ENCODE measurements at places on chromosomes 2 and 18.

- DNase-seq, result no peak
Observed at GRCh38 chr2:241088376-241088775, 13.7 kb downstream of the MTERF4 start.

DNA sequence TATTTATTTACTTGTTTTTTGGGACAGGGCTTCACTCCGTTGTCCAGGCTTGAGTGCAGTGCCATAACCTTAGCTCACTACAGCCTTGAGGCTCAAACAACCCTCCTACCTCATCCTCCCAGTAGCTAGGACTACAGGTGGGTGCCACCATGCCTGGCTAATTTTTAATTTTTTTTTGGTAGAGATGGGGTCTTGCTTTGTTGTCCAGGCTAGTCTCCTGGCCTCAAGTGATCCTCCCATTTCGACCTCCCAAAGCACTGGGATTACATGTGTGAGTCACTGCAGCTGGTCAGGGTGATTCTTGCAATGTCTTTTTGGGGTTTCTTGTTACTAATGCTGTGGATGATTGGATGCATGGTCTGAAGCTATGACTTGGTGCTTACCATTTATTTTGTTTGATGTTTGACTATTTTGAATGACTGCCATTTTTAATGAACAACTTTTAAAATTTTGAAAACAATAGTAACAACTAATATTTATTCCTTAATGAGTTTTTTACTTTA is 6.5 kb downstream of the CERS6 start:
- no peak for DNase-seq

DNA sequence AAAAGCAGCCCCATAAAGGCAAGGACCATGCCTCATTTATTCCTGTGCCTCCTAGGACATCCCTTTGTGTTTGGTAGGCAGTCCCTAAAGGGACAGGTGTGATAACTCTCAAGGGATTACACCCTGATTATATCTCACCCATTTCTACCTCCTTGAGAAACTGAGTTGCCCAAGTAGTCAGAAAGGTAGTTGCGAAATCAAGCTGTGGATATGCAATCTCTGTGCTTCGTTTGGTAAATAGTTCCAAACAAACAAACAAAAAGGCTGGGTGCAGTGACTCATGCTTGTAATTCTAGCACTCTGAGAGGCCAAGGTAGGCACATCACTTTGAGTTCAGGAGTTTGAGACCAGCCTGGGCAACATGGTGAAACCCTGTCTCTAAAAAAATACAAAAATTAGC is 100.2 kb upstream of the ARL5A start:
- peak; percentile 23 for DNase-seq

DNA sequence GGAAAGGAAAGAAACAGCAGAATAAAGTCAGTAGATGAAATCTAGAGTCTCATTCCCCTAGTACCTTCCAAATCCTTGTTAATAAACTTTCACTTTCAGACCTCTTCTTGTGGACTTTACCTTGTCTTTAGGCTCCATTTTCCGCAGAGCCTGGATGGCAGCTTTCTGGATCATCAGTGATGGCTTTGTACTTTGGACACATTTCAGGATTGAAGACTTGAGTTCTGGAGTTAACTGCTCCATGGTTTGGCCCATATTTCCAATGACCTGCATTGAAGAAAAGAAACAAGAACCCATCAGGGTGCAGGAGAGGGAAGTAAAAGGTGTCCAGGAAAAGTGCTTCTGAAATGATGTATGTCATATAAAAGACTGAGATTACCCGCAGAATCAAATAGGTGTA is 14.4 kb downstream of the APOB start:
- no peak for DNase-seq

GRCh38 chr2:69546646-69547045 is 96.9 kb downstream of the AAK1 start:
- no peak for DNase-seq

- DNase-seq, result no peak
Observed at GRCh38 chr2:24877646-24878045, 42.4 kb downstream of the ADCY3 start.

DNA sequence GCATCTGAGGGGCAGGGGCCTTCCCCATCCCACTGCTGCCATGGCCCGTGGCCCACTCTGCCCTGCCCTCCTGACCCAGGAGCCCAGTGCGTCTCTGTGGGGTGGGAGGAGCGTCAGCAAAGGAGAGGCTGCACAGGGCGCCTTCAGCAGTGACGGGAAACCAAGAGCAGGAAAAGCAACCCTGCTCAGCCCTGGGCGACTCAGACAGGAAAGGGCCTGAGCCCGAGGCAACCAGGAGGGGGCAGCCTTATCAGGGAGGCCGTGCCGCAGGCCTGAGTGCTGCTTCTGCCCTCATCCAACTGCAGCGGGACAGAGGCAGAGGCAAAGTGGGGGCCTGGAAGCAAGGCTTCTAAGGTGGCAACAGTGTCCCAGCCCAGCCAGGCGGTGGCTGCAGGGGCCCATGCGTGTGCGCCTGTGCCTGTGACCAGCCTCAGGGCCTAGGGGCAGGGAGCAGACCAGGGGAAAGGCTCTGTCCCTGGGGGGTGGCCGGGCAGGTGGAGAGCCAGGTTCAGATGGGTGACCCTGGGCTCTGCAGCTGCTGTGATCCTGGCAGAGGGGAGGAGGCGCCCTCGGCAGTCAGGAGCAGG is 23.3 kb upstream of the ALPI start:
- no peak for DNase-seq

GRCh38 chr2:33134086-33134771 is 187.5 kb downstream of the LTBP1 start:
- DNase-seq, result peak; percentile 99

DNA sequence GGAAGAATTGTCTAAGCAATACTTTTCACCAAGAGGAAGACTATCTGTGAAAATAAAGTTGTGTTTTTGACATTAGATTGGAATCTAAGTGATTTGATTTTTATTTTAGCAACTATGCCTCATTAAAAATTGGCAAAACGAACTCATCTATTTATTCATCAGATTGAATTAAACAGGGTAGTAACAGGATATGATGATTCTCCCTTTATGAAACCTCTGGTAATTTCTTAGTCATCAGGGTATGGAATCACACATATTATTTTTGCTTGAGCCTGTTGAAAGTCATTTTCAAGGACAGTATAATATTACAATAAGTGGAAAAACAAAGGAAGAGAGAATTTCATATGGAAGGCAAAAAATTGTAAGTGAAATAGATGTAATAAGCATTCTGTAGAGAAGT is 22.0 kb downstream of the ZNF804A start:
- no peak for DNase-seq

DNA sequence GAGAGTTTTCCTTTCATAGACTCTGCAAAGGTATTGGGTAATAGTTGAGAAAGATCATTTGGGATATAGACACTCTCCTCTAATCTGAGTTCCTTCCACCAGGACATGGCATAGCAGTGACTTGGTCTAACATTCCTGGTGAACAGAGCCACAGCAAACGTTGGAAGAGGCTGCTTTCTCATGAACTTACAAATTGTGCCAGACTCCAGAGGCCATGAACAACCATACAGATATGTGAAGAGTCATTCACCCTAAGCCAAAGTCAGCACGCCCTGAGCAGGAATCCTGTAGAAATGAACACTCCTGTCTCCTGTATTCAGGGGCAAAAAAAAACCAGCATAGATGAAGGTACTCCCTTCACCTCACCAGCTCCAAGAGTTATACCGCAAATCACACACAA is 152.8 kb downstream of the TMEM18 start:
- DNase-seq, result no peak

GRCh38 chr2:170680172-170680941 is 34.8 kb upstream of the SP5 start:
- no peak for DNase-seq

DNA sequence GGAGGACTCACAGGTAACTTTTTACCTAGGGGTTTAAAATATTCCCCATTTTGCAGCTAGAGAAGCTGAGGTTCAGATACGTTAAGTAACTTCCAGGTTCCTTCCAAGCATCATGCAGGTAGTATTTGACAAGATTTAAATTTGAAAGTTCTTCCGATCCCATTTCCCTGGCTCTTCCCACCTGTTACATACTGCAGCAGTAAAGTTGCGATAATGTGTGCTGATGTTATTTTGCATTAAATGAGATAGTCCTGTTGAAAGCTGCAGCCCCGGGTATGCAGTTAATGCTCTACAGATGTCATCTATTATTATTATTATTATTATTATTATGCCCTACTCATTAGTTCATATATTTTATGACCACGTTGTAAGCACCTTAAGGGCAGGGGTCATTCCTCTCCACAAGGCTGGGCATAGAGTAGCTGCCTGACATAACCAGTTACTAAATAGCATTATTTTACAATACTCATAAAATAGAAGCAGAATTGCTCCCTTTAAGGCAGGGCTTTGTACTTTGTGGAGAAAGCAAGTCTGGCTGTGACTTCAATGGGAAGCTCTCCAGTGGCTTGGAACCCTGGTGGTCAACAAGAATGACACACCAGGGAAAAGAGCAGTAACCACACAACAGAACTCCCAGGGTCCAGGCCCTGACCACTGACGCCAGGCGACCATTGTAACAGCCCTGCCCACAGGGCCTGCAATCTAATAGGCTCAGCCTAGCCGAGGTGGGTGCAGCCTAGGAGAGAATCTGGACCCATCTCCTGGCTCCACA is 112.0 kb upstream of the STPG4 start:
- DNase-seq, result no peak

DNA sequence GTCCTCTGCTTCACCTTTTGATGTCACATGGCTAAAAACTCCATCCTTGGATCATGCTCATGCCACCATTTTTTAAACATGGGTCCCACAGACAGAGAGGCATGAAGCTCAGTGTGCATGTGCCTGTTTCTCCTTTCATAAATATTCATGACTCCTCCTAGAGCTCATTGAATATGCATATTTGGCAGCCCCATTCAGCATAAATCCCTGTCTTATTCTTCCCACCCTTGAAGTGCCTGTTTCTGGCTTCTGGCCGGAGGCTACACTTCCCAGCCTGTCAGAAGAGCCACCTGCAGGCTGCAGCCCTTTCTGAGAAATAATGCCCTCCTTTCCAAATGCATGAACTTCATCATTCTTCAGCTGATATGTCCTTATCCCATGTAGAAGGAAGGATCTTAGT is 109.7 kb downstream of the LDLRAD4 start:
- DNase-seq, result no peak

GRCh38 chr18:58980991-58981390 is 116.3 kb downstream of the ZNF532 start:
- DNase-seq, result no peak

- no peak for DNase-seq
Observed at GRCh38 chr18:8626414-8627106, 17.3 kb downstream of the RAB12 start.

GRCh38 chr2:60163691-60164090 is 389.8 kb downstream of the BCL11A start:
- DNase-seq, result no peak

GRCh38 chr2:152644189-152644873 is 72.9 kb downstream of the PRPF40A start:
- DNase-seq, result no peak

GRCh38 chr2:25276569-25277465 is 64.9 kb downstream of the DNMT3A start:
- DNase-seq, result peak; percentile 13

DNA sequence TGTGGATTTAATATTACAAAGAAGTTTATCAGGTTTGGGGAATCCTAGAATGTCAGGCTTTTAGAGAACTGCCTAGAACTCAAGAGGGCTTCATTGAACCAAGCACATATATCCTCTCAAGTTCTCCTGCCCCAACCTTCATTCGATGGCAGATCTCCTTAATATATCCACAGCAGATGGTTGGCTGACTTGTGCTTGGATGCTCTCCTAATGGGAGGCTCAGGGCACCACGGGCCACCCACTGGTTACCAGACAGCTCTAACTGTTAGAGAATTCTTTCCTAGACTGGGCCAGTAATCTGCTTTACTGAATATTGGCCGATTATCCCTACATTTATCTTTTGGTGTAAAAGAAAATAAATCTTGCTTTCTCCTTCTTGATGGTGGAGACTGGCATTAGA is 87.2 kb upstream of the ATP8B1 start:
- DNase-seq, result no peak

GRCh38 chr18:23941791-23942190 is 72.8 kb upstream of the TTC39C start:
- no peak for DNase-seq

- DNase-seq, result no peak
Observed at GRCh38 chr2:5377323-5377722, 314.9 kb upstream of the SOX11 start.

DNA sequence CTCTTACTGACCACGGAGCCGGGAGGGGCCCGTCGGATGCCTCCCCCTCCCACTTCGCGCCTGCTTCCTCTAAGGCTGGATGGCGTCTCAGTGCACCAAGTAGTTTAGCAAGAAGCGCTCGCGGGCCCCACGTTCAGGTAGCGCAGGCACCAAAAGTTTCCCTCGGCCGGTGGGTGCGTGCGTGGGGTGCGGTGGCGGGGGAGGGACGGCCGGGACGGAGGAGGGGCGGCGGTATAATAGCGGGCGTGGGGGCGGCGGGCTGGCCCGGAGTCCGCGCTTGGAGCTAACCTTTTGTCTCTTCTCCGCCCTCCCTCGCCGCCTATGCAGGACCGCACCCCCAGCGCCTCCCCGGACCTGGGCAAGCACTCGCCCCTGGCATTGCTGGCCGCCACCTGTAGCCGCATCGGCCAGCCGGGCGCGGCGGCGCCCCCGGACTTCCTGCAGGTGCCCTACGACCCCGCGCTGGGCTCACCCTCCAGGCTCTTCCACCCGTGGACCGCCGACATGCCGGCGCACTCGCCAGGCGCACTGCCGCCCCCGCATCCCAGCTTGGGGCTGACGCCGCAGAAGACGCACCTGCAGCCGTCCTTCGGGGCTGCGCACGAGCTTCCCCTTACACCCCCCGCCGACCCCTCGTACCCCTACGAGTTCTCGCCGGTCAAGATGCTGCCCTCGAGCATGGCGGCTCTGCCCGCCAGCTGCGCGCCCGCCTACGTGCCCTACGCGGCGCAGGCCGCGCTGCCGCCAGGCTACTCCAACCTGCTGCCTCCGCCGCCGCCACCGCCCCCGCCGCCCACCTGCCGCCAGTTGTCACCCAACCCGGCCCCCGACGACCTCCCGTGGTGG is 1.0 kb downstream of the SP5 start:
- no peak for DNase-seq

DNA sequence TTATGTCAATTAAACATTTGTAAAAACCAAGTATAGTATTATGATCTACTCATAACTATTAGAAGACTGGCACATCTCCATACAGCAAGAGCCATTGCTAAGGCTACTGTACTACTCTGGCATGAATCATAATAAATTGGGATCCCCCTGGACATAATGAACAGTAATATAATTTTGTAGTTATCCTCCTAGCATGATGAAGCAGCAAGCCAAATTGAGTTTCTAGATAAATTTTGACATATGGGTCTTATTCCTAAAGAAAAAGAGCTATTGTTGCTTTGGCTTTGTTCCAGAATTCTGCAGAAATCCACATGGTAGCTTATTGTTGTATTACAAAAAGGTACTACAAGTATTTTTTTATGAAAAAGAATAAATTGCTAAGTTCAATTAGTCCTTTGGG is 204.3 kb downstream of the CAMKMT start:
- DNase-seq, result no peak

- no peak for DNase-seq
Observed at GRCh38 chr2:180690611-180691010, 289.8 kb upstream of the UBE2E3 start.

GRCh38 chr2:40914666-40915065 is 462.8 kb upstream of the SLC8A1 start:
- no peak for DNase-seq
